Activated CD8-positive, alpha-beta T cell treated with anti-CD3 and anti-CD28 coated beads for 36 hours (primary cell): ENCODE measurements at places on chromosomes 1 and 21. TPM values are rescaled to one million over a fixed set of nuclear protein-coding genes. Genes with fewer than 3 reads are reported as not detected.

GRCh38 chr1:228284148-228284495 lies 76.3 kb downstream of the OBSCN start:
- H3K36me3 ChIP-seq, result no peaks in the 10 kb centered on the region
- no peaks in the 10 kb centered on the region for H3K27me3 ChIP-seq
- H3K4me3 ChIP-seq, result no peak overlapping the region
- no peak for DNase-seq

The OR2T2 gene
- not detected for total RNA-seq

DNA sequence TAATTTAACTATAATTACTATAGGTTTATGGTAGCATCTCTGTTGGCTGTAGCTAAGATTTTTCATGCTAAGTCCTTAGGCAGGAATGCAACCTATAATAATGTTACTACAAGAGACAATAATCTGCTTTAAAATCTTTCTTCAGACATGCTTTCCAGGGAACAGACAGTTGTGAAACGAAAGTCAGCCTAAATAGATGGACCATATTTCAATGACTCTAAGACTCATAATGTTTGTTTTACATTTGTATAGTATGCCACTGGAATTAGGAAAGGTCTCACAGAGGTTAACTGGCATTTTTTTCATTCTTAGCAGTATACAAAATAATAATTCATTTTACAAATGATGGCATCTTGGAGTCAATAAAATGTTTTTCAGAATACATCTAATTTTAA lies 8.1 kb downstream of the RERE start:
- H3K4me1 ChIP-seq, result peaks cover 25% of the 10 kb centered on the region
- DNase-seq, result no peak
- H3K4me3 ChIP-seq, result no peak overlapping the region
- no peak overlapping the region for H3K27ac ChIP-seq

GRCh38 chr21:45543371-45543709 lies 1.1 kb upstream of the SLC19A1 start:
- H3K4me3 ChIP-seq, result peak overlapping the region; percentile 65
- H3K27me3 ChIP-seq, result no peaks in the 10 kb centered on the region
- H3K36me3 ChIP-seq, result peaks cover 11% of the 10 kb centered on the region

GRCh38 chr1:22249928-22250680 lies 107.2 kb upstream of the WNT4 start:
- H3K4me3 ChIP-seq, result no peak overlapping the region
- H3K36me3 ChIP-seq, result no peaks in the 10 kb centered on the region
- no peak overlapping the region for H3K27ac ChIP-seq
- DNase-seq, result no peak
- H3K4me1 ChIP-seq, result no peaks in the 10 kb centered on the region

- H3K27ac ChIP-seq, result no peak overlapping the region
- H3K27me3 ChIP-seq, result no peaks in the 10 kb centered on the region
- DNase-seq, result no peak
- no peaks in the 10 kb centered on the region for H3K36me3 ChIP-seq
- H3K4me1 ChIP-seq, result no peaks in the 10 kb centered on the region
These were observed 228.8 kb downstream of the HHAT start for GRCh38 chr1:210557426-210558077.

- H3K36me3 ChIP-seq, result peaks cover 1% of the 10 kb centered on the region
- DNase-seq, result no peak
- peaks cover 25% of the 10 kb centered on the region for H3K4me1 ChIP-seq
- no peaks in the 10 kb centered on the region for H3K27me3 ChIP-seq
- H3K4me3 ChIP-seq, result no peak overlapping the region
These were observed 150.8 kb upstream of the SGIP1 start for GRCh38 chr1:66383168-66383567.

The TACSTD2 gene
- total RNA-seq, result 0.92 TPM

The NBL1 gene
- total RNA-seq, result 27.6 TPM

- peak; percentile 44 for DNase-seq
- H3K4me3 ChIP-seq, result no peak overlapping the region
These were observed 14.5 kb upstream of the MX1 start for GRCh38 chr21:41411449-41412089.

- H3K4me1 ChIP-seq, result no peaks in the 10 kb centered on the region
- no peaks in the 10 kb centered on the region for H3K36me3 ChIP-seq
- DNase-seq, result no peak
- peaks cover 7% of the 10 kb centered on the region for H3K27me3 ChIP-seq
These were observed 34.8 kb downstream of the TTLL7 start for GRCh38 chr1:83964153-83964552.

GRCh38 chr1:15420853-15421465 lies 11.3 kb downstream of the EFHD2 start:
- DNase-seq, result no peak
- no peak overlapping the region for H3K4me3 ChIP-seq
- H3K4me1 ChIP-seq, result peaks cover 24% of the 10 kb centered on the region
- H3K27ac ChIP-seq, result peak overlapping the region; percentile 10
- no peaks in the 10 kb centered on the region for H3K27me3 ChIP-seq

- no peaks in the 10 kb centered on the region for H3K4me1 ChIP-seq
- no peak overlapping the region for H3K27ac ChIP-seq
- H3K36me3 ChIP-seq, result no peaks in the 10 kb centered on the region
- peaks cover 13% of the 10 kb centered on the region for H3K27me3 ChIP-seq
- H3K4me3 ChIP-seq, result no peak overlapping the region
These were observed 66.9 kb upstream of the TNR start for GRCh38 chr1:175810305-175810704.

The MFAP2 gene
- total RNA-seq, result not detected

- no peak for DNase-seq
- no peak overlapping the region for H3K27ac ChIP-seq
- H3K36me3 ChIP-seq, result no peaks in the 10 kb centered on the region
- H3K27me3 ChIP-seq, result no peaks in the 10 kb centered on the region
- no peaks in the 10 kb centered on the region for H3K4me1 ChIP-seq
These were observed 176.0 kb upstream of the NRIP1 start for GRCh38 chr21:15240848-15241247.
